ENCODE measurements at places on chromosomes 13 and 19.

DNA sequence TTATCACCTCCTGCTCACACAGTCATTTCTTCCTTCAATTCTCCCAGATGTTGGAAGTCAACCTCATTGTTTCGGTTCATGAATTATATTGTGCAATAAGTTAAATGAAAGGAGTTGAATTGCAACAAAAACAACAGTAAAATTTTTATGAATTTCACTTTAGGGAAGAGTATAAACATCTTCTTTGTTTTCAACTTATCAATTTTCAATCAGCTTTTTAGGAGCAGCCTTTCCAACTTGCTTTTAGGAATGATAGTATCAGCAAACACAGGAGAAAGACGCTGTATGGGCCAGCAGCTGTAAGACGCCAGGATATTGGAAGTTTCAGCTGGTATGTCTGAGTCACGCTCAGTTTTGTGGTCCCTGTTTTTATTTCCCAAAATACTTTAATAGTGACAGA is 132.5 kb upstream of the ARGLU1 start:
- H3K27ac ChIP-seq = no peak overlapping the region
- no peaks in the 10 kb centered on the region for H3K27me3 ChIP-seq
- DNase-seq = no peak
- H3K36me3 ChIP-seq = no peaks in the 10 kb centered on the region

DNA sequence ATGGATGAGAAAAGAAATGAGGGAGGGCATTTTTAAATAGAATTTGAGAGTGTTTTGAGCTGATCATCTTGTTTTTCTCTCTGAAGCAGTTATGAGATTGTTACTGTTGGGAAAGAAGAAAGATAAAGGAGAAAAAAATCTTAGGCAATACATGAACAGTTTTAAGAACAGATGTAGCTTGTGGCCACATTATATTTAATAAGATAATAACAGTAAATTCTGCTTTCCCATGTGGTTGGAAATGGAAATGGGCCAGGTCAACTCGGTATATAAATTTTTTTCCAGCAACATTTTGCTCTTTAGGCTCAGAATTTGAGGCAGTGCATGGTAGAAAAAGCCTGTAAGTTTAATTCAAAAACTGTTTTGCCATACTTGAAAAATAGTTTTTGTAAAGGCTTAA is 118.7 kb downstream of the POSTN start:
- no peaks in the 10 kb centered on the region for H3K36me3 ChIP-seq
- H3K4me1 ChIP-seq = no peaks in the 10 kb centered on the region
- no peaks in the 10 kb centered on the region for H3K27me3 ChIP-seq
- no peak overlapping the region for H3K27ac ChIP-seq
- no peak overlapping the region for H3K4me3 ChIP-seq
- no peak for DNase-seq

GRCh38 chr19:47274891-47275761 is 441 bp downstream of the INAFM1 start:
- H3K27me3 ChIP-seq = no peaks in the 10 kb centered on the region
- H3K4me3 ChIP-seq = peak overlapping the region; percentile 56
- peaks cover 5% of the 10 kb centered on the region for H3K4me1 ChIP-seq
- H3K36me3 ChIP-seq = peaks cover 3% of the 10 kb centered on the region
- no peak for DNase-seq

DNA sequence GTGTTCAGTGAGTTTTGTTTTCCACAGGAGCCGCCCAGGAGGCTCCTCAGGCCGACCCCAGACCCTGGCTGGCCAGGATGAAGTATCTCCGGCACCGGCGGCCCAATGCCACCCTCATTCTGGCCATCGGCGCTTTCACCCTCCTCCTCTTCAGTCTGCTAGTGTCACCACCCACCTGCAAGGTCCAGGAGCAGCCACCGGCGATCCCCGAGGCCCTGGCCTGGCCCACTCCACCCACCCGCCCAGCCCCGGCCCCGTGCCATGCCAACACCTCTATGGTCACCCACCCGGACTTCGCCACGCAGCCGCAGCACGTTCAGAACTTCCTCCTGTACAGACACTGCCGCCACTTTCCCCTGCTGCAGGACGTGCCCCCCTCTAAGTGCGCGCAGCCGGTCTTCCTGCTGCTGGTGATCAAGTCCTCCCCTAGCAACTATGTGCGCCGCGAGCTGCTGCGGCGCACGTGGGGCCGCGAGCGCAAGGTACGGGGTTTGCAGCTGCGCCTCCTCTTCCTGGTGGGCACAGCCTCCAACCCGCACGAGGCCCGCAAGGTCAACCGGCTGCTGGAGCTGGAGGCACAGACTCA is 12.9 kb downstream of the B3GNT3 start:
- no peaks in the 10 kb centered on the region for H3K36me3 ChIP-seq
- H3K27ac ChIP-seq = no peak overlapping the region
- no peaks in the 10 kb centered on the region for H3K27me3 ChIP-seq

DNA sequence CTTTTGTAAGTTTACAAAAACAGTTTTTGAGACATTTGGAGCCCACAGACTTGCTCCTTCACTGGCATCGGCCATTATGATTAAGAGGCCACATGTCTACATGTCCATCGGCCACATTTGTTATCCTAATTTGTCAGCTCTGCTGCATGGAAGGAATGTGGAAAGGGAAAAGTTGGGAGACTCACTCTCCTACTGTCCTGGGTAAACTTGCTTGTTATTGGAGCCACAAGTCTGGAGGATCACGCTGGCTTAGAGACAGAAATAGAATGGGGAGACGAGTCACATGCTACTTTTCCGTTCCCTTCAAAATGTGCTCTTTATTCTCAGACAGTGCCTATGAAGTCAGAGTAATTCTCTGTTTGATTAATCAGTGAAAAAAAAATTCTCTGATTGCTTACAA is 741.2 kb upstream of the PCDH9 start:
- DNase-seq = no peak
- H3K4me3 ChIP-seq = no peak overlapping the region
- no peaks in the 10 kb centered on the region for H3K4me1 ChIP-seq
- no peaks in the 10 kb centered on the region for H3K27me3 ChIP-seq
- no peak overlapping the region for H3K27ac ChIP-seq

DNA sequence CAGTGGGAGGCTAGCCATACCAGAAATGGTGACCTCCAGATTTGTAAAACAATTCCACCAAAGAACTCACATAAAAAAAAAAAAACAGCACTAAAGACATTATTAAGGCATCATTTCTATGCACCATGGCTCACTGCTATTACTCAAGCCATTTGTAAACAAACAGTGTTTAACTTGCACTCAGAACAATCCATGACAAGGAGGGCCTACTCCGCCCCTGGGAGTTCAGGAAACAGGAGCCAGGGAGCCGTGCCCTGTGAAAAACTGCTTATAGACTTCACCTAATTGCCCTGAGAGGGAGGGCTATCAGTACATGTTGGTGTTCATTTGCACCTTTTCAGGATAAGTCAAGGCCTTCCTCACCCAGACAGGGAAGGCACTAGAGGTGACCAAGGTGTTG is 103.2 kb downstream of the ZNF429 start:
- no peaks in the 10 kb centered on the region for H3K36me3 ChIP-seq
- no peaks in the 10 kb centered on the region for H3K27me3 ChIP-seq
- H3K4me3 ChIP-seq = no peak overlapping the region
- DNase-seq = no peak
- no peak overlapping the region for H3K27ac ChIP-seq
- H3K4me1 ChIP-seq = peaks cover 2% of the 10 kb centered on the region

DNA sequence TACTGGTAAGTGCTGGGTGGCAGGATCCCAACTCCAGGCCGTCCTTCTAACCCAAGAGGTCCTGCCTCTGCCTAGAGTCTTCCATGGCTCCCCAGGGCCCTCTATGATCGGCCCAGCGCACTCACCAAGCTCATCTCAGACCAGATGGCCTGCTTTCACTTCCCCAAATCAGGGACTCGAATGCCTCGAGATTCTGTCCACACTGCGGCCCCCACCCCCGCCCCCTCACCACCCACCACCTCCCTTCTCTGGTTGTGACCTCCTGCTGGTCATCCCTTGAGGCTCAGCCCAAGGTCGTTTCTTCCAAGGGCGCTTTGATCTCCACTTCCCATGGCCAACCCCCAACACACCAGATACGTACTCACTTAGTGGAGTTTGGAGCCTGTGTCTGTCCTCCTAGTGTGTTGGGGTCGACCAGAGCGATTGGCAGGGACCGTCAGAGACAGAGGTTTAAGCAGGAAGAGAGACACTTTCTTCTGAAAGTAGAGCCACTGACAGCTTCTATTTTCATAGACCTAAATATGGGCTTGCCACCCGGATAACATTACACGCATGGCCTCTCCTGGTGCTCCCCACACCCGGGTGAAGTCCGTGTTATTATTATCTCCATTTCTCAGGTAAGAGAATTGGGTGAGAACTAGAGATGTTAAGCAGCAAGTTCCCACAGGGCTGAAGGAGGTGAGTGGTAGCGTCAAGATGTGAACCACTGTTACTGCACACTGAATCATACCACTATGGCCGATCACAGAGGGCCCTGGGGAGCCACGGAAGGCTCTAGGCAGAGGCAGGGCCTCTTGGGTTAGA is at the start of gene FCER2:
Gene FCER2, minus strand, starts transcription at position 478 of the 804 bp plus-strand sequence. CDS start 2,371 bp downstream, outside the sequence.
- H3K4me3 ChIP-seq = no peak within 1 kb of the TSS
- H3K4me1 ChIP-seq = no peaks in the 10 kb centered on the region
- no peaks in the 10 kb centered on the region for H3K27me3 ChIP-seq
- no peak within 1 kb of the TSS for H3K27ac ChIP-seq
- no peaks in the 10 kb centered on the region for H3K36me3 ChIP-seq

DNA sequence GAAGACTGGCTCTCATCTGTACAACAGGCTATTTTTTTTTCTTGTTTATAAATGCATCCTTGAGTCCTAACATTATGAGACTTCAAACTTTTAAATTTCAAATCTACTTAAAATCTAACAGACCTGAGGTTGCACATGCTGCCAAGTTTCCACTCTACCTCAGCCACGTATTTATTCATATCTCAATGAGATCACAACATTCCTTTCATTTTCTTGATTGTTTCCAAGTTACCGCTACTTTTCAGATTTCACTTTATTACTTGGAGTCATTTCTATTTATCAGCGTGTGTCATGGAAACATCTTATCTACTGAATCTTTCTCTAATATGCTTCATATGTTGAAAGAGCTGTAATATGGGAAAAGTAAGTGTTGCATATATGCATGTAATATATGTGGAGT is 1257.5 kb upstream of the ATXN8OS start:
- no peaks in the 10 kb centered on the region for H3K36me3 ChIP-seq
- H3K27me3 ChIP-seq = no peaks in the 10 kb centered on the region
- no peak overlapping the region for H3K4me3 ChIP-seq
- no peaks in the 10 kb centered on the region for H3K4me1 ChIP-seq
- no peak for DNase-seq
- H3K27ac ChIP-seq = no peak overlapping the region

All from mesendoderm (in vitro differentiated cells).